AML-193 (cell line): ENCODE measurements at places on chromosomes 5 and 9.
A peak's percentile ranks its signal among the peaks of the same experiment; 100 is the strongest.

DNA sequence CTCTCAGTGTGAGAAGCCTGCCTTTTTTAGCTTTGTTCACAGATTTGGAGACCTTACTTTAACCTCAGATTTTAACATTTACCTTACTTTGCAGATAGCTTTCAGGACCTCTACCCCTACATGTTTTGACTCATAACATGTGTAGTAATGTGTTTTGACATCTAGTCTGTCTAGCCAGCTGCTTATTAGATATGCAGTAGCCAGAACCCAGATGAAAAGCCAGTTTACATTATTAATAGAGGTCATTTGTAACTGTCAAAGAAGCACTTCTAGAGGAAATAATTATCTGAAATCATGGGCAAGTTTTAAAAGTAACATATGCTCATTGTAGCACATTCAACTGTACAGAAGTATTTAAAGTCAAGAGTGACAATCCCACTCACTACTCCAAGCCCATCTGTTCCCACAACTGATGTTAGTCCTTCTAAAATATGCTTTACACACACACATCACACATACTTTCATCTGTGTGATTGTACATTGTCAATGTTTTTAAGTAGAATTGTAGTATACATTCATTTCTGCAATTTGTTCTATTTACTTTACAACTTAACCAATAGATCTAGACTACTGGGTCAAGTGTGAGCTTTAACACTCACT, 71.8 kb upstream of the NIPAL4 start:
- DNase-seq: no peak

- peak; percentile 4 for DNase-seq
Observed at GRCh38 chr5:108451269-108451668, 69.4 kb upstream of the FBXL17 start.

DNA sequence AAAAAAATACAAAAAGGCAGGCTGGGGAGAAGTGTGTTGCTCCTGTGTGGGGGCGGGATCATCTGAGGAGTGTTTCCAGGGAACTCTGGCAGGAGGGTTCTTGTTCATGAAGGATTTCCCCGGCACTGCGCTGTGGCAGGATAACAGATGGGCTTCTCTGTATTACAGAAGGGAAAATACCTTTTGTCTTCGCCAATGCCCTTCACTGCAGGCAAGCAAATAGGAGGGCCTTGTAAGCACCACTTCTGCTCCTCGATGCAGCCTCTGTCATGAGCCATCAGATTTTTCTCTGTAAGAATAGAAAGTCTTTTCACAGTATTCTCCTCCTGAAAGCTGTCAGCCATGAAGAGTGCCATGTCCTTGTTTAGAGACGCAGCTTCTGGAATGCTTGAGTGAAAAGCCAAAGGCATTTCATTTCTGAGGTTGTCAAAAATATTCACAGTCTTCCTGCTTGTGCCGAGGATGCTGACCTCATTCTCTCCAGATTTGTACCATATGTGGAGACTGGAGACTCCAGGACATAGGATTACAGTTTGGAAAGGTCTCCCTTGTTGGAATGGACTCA, 294.0 kb downstream of the YTHDC2 start:
- no peak for DNase-seq

GRCh38 chr5:84017523-84018172, 297.0 kb upstream of the HAPLN1 start:
- no peak for DNase-seq

DNA sequence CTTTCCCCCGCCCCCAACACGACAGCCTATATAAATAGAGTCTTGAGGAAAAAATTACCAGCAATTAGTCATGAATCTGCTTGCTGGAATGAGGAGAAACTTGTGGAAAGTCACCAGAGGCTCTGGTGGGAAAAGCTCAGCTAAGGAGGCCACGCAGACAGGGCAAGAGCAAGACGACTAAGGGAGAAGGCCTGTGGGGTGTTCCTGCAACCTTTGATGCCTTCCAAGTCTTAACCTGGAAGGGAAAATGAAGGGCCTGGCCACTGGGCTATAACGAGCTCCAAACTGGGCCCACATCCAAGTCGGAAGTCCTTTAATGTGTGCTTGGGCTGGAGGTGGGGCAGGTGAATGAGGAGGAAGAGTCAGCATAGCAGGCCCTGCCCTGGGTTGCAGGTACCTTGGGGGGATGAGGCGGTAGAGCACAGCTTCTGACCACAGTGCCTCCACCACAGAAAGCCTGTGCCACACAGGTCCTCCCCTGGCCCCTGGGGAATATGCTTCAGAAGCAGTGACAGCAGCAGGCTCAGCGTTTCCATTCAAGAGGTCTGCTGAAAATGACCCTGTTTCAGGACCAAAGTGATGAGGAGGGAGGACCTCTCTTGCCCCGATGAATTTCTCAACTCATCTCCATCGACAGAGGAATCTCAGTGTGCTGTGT, 92.8 kb upstream of the LRRTM2 start:
- no peak for DNase-seq

DNA sequence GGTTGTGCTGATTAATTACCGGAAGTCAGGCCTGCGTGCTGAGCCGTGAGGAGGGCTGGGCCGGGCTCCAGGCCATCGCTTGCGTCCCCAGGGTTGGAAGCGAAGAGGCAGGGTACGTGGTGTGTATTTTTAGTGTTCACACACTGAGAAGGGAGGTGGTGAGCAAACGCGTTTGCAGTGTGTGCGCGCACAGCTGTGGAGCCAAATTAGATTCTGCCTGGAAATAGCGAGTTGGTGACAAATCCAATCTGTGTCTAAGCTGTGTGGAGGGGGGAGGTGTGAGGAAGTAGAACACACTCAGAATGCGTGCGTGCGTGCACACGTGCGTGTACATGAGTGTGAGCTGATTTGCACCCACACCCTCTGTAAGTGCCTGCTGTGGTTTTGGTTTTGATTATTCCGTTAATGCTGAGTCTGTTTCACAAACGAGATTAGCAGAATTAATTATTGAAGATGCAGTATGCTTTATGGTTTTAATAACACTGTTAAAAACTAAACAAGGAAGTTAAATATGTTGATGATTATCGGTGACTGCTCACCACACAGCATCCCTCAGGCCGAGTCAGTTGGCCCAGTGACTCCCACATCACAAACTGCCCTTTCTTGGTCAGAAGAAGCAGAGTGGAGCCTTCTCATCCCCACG, 111.8 kb upstream of the FCN2 start:
- DNase-seq: no peak

GRCh38 chr9:129885670-129886106, 50.4 kb downstream of the USP20 start:
- peak; percentile 89 for DNase-seq

GRCh38 chr5:108735790-108736189, 11.9 kb upstream of the FER start:
- DNase-seq: no peak

DNA sequence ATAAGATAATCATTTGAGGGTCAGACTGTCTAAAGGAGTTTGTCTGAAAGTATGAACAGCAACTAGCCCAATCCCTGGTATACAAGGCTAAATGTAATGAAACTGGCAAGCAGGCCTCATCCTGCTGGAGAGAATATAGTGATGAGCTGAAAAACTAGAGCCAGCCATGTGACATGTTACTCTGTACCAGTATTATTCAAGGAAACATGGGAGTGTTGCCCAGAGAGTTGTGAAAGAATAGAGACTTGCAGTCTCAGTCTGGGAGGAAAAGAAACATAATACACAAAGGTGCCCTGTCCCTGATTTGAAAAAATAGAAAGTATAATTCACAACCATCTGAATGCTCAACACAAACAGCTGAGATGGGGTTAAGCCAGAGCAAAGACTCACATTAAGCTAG, 37.9 kb upstream of the HTR1A start:
- DNase-seq: no peak

- DNase-seq: no peak
Observed at GRCh38 chr9:101736717-101737116, 1.7 kb downstream of the GRIN3A start.

GRCh38 chr9:29044959-29045358, 1471.7 kb upstream of the C9orf72 start:
- DNase-seq: no peak

DNA sequence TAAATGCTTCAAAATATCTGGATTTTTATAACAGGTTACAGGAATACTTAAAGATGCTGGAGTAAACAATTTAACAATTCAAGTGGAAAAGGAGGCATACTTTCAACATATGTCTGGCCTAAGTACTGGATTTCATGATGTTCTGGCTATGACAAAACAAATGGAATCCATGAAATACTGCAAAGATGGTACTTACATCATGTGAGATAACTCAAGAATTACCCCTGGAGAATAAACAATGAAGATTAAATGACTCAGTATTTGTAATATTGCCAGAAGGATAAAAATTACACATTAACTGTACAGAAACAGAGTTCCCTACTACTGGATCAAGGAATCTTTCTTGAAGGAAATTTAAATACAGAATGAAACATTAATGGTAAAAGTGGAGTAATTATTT, 35.6 kb downstream of the SLC30A5 start:
- no peak for DNase-seq

GRCh38 chr5:151703227-151703626, 16.5 kb upstream of the SPARC start:
- DNase-seq: no peak

GRCh38 chr9:38671748-38672147, 48.2 kb downstream of the FAM240B start:
- no peak for DNase-seq

GRCh38 chr5:172868924-172869591, 35.0 kb downstream of the ERGIC1 start:
- DNase-seq: no peak

GRCh38 chr5:75367401-75367800, 30.4 kb downstream of the HMGCR start:
- no peak for DNase-seq

DNA sequence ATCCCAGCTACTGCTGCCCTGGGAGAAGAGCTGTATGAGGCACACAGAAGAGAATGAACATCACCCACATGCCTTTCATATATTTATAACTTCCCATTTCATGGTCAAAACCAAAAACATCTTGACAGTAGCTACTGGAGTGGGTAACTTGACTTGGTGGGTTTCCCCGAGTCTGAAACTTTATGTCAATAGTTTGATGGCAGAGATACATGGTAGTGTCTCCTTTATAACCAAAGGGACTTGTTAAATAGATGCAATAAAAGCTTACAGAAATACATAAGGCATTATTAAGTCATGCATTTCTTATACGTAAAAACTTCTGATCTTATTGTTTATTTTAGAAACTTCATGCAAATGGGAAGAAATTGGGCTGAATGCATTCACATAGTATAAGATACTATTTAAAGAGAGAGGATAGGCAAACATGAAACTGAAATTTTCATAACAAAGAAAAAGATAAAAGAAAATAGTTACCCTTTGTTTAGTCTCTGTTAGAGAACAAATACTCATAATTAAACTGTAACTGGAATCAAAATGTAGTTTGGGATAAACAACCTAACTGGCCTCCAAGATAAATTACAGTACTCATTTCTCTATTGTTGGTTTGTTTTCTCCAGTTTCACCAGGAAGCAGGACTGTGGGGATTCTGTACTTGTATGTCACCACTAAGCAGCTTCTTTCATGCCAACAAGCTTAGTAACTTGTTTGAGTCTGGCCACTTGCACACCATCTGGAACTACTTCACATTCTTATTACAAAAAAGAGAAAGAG, 459.3 kb upstream of the MEF2C start:
- DNase-seq: no peak

DNA sequence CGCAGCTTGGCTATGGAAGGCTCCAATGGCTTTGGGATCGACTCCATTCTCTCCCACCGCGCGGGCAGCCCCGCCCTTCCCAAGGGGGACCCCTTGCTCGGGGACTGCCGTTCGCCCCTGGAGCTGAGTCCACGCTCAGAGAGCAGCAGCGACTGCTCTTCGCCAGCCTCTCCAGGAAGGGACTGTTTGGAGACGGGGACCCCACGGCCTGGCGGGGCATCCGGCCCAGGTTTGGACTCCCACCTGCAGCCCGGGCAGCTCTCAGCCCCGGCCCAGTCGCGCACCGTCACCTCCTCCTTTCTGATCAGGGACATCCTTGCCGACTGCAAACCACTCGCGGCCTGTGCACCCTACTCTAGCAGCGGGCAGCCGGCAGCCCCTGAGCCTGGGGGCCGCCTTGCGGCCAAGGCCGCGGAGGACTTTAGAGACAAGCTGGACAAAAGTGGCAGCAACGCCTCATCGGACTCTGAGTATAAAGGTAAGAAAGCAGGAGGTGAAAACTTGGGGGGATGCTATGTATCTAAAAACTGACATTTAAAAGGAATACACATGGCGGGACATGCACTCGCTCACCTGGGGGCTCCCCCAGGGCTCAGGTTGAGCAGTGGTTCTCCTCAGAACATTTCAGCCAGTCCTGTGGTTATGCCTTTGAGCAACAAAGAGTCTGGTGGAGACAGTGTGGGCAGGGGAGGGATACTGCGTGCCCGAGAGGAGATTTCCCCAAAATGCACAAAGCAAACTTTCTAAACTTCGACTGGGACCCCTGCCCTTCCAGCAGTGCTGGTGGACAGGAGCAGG, 579 bp downstream of the BARHL1 start:
- no peak for DNase-seq

DNA sequence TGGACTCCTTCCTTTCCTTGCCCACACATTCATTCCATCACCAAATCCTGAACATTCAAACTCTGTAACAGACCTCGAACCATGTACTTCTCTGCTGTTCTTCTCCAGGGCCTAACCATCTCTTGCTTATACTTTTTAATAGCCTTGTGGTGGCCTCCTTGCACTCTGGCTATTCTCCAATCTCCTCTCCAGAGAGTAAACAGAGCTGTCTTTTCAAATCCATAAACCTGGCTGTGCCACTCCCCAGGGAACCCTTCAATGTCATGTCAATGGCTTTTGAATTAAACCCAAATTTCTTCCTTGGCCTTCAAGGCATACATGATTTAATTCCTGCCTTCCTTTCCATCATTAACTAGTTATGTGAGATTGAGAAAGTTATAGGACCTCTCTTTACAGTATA, 277.6 kb upstream of the EFNA5 start:
- no peak for DNase-seq

- DNase-seq: no peak
Observed at GRCh38 chr9:79485258-79485657, 86.5 kb upstream of the TLE4 start.

DNA sequence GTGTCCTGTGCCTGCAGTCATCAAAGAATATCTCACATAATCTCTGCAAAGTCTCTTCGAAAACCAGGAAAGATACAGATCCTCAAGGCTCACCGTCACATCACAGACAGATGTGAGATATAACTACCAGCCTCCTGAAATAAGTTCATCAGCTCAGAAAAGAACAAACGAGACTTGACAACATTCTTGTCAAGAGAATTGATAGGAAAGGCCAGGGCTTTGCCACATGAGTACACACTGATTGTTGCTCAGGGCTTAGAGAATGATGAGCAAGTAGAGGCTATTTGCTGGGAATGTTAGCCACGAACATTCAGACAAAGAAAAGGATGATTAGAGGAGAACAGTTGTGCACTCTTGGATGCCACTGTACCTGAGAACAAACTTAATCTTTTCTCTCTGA, 535.1 kb downstream of the ELAVL2 start:
- no peak for DNase-seq

DNA sequence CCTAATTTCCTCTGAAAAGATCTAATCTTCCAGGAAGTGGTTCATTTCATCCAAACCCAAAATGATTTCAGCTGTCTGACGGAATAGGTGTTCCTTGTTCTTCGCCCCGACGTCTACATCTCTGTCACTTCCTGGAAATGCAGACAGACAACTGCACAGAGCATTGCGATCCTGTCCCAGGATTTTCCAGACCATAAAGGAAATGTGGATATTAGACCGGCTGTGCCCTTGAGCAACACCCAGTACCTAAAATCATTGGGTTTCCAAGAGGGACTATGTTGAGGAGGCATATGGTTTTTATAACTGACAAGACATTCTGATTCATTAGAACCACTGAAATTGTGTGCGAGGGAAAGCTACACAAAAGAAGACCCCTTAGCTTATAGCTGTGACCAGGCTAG, 74.2 kb downstream of the MSX2 start:
- no peak for DNase-seq

- no peak for DNase-seq
Observed at GRCh38 chr9:131036071-131036470, 27.1 kb downstream of the LAMC3 start.
